Aorta (tissue), 5 donors: ENCODE measurements at places on chromosomes 4 and X. TPM values are rescaled to one million over a fixed set of nuclear protein-coding genes. Genes with fewer than 3 reads are reported as not detected.

Gene MAGED4
- polyA plus RNA-seq: 0.88 TPM

Gene PAGE5
- not detected for polyA plus RNA-seq

Gene UBA6
- polyA plus RNA-seq: 11.2 TPM

Gene PPP2R2C
- polyA plus RNA-seq: not detected

Gene CSAG1
- polyA plus RNA-seq: not detected

Gene MORC4
- polyA plus RNA-seq: 9.6 TPM

Gene PABPC1L2A
- not detected for polyA plus RNA-seq

Gene BEX2
- polyA plus RNA-seq: 13.4 TPM

Gene SLC38A5
- polyA plus RNA-seq: 6.0 TPM

Gene PITX2
- not detected for polyA plus RNA-seq

Gene MAPK10
- polyA plus RNA-seq: 19.9 TPM

Gene GYG2
- polyA plus RNA-seq: 2.0 TPM

Gene MTTP
- not detected for polyA plus RNA-seq

Gene HS3ST1
- 0.15 TPM for polyA plus RNA-seq

Gene HPSE
- polyA plus RNA-seq: 3.1 TPM

- DNase-seq: no peak
Observed at GRCh38 chrX:121216641-121217374, 169.4 kb downstream of the GLUD2 start.

DNA sequence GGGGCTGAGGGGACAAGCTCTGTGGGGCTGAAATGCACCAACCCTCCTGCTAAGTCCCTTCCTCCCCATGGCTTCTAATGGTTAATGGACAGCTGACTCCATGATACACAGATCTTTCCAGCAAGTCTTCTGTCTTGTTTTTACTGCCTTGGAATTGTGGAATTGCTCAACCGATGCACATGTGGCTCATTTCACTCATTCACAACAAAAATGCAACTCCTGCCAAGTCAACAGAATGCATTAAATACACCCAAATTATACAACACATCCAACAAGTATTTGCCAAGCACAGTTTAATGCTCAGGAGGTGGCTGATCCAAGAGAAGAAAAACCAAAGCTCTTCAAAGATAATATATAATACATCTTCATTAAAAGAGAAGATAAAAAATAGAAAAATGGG, 61.9 kb upstream of the PAGE4 start:
- DNase-seq: no peak

GRCh38 chr4:18734405-18734804, 712.9 kb upstream of the LCORL start:
- no peak for DNase-seq

GRCh38 chr4:35884714-35885480, 359.4 kb downstream of the ARAP2 start:
- DNase-seq: no peak

DNA sequence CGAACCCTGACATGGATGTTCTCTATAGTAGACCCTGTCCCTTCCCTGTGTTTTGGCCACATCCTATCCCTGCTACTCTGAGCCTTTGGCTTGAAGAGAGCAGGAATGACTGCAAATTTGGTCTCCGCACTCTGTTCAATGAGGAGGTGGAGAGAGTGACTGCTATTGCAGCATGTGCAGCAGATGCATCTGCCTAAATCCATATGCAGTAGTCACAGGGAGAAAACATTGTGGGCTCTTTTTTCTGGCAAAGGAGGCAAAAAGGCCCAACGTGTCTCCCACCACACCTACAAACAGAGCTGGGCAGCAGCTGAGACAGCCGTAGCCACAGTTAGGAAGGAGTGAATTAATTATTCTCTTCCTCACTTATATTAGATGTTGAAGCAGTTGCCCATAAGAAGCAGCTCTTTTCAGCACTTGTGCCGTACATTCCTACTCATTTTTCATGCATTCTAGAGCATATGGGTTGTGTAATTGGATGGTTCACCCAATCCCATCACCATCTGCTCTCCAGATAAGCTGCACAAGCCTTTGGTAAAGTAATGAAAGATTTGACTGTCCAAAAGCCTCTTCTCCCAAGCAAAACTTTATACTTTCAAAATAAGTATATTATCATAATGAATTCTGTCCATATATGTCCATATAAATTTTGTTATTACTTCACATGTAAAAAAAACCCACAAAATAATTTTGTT, 147.9 kb upstream of the FAM47A start:
- DNase-seq: no peak

DNA sequence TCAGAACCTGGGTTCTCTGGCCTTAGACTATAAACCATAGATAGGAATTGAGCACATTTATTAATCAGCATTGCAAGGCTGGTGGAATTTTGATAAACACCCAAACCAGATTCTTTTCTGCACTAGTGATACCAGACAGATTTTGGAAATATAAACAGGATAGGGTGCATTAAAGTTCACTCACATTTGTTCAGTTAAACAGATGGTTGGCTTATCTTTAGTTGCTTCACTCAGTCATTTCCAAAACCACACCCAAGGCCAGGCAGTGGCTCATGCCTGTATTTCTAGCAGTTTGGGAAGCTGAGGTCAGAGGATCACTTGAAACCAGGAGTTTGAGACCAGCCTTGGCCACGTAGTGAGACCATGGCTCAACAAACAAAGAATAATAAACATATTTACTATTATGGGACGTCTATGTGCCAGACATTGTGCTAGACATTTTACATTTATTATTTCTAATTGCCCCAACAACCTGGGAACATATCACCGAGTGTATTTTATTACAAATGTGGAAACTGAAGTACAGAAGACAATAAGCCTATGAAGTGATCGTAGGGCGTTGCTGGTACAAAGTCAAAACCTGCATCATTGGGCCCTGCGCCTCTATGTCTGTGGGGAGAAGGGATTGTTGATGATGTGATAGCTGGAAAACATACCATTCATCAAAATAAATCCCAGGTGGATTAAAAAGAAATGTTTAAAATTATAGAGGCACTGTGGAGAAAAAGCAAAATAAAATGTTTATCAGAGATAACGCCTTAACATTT, 15.0 kb downstream of the ADD1 start:
- DNase-seq: no peak

- DNase-seq: no peak
Observed at GRCh38 chr4:3115637-3116270, 41.3 kb downstream of the HTT start.

- DNase-seq: no peak
Observed at GRCh38 chr4:91984466-91984865, 319.3 kb upstream of the GRID2 start.

DNA sequence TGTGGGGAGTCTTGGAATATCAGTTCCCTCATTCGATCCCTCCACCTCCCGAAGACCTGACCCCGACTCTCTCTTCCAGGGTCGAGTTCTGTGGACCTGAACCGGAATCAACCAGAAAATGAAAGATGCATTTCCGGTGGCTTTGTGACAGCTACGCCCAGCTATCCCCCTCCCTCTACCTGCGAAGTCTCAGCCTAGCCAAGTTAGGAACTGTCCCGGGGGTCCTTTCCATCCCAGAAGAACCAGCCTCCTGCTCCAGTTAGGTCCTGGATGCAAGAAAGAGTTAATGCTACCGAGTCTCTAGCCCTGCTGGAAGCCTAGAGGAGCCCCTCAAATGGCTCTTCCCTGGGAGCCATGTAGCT, 13.4 kb upstream of the ETDC start:
- no peak for DNase-seq

GRCh38 chrX:73390628-73391567, 56.0 kb upstream of the CDX4 start:
- no peak for DNase-seq

- DNase-seq: no peak
Observed at GRCh38 chr4:16329125-16329796, 103.0 kb upstream of the TAPT1 start.

DNA sequence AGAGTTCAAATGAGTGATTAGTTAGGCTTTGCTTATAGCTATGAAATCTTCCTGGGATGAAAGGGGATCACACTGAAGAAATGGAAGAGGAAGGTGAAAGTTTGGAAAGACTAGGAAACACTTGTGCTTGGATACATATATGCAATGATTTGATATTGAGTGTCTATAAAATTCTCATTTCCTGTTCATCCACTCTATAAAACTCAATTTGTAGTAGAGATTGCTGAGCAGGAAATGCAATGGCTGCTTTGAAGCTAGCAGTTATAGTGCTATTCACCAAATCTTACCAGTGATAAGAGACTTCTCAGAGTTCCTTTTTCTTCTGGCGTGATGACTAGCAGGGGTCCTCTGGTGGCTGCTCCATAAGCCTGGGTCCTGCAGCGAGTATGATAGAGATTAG, 128.1 kb upstream of the HPF1 start:
- no peak for DNase-seq

DNA sequence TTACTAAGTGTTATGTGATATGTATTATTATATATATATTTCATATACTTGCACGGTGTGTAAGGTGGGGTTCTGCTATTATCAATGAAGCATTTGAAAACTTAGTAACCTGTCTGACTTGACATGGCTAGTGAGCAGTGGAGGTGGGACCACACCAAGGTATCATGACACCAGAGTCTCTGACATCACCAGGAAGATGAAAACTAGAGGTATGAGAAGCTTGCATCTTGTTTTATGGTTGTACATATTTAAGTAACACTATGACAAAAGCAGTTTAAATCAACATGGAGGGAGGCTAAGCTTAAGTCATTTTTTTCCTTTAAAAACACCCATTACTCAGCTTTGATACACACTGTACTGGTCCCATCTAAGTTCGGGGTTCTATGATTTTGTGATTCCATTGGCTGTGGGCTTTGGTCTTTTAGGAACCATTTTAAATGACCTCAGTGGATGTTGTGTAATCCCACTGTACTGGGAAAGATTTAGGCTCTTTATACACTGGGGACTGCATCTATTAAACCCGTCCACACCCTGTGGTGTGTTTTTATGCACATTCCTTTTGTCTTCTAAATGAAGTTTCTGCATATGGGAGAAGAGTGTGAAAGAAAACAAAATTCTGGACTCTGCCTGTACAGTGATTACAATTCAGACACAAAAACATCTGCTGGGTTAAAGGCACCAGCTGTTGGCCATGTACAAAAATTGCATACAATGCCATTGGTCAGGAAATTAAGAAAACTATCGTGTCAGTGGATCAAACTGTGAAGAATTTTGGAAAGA, 570.6 kb downstream of the SPRY1 start:
- DNase-seq: no peak

DNA sequence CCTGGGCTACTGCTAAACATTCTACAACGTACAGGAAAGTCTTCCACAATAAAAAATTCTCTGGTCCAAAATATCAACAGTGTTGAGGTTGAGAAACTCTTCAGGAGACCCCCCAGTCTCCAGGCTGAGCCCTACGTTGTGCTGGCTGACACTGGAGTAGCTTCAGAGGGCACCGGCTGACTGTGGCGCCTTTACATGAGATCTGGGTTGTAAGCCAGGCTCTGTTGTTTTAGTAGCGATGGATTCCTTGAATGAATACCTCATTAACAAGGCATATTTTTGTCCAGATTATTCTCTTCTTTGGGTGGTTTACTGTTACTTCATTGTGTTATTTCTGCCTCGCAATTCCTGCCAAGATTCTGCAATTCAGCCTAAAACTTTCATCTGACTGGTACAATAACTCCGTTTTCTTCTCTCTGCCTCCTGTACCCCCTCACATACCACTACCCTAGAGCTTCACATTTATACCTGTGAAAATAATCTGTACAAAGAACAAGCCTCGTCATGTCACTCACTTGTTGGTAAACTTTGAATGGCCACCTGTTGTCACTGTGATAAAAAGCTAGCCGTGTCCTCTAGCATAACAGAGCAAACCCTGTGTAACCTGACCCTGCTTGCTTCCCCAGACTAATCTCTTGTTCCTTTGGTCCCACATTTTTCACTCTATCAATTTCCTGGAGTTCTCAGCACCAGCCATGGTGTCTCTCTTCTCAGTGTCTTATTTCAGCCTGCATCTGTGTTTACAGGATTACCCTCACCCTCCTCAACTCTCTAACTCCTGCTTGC, 1476.1 kb upstream of the TENM3 start:
- DNase-seq: no peak

- DNase-seq: no peak
Observed at GRCh38 chr4:79874197-79874596, 198.8 kb downstream of the ANTXR2 start.

- DNase-seq: no peak
Observed at GRCh38 chr4:89295415-89295927, 12.1 kb downstream of the GPRIN3 start.

DNA sequence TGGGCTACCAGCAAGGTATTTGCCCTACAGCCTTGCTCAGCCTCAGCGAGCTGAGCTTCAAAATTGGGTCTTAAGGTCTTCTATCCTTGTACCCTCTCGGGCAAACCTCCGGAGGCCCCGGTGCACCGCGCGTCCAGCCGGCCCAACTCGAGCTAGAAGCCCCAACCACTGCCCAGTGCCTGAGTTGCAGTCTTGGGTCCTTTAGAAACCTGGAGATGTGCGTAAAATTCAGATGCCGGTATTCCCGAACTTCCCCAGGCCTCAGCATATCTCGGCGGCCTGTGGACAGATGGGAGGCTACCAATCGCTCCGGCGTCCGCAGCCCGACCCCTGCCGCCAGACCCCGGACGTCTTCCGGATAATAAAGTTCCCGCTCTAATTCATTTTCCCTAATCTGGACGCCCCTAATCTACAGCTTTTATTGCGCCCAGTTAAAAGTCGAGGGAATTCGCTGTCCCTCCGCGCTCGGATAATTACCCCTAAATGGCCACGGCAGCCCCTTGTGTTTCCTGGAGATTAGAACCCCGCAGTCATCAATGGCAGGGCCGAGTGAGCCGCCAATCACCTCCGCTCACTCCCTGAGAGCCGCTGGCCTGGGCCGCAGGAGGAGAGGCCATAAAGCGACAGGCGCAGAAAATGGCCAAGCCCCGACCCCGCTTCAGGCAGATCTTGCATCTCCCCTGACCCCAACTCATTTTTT, 1.5 kb upstream of the MSX1 start:
- DNase-seq: no peak

DNA sequence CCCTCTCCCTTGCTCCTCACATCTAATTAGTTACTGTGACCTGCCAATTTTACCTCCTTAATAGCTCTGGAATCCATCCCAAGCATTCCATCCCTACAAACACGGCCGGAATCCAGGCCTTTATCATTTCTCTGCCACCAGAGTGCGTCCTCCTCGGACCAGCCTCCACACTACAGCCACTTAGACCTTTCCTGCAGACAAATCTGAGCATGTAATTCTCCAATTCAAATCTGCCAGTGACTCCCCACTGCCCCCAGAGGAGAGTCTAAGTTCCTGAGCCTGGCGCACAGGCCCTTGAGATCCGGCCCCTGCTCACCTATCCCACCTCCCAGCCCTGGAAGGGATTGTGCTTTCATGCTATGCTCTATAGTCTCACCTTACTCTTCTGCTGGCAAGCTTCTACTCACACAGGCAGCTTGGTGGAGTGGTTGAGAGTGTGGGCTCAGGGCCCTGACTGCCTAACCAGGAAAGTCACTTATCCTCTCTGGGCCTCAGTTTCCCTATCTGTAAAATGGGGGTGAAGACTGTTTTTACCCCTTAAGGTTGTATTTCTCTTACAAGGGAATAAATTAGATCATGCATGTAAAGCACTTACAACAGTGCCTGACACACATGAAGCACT, 31.2 kb downstream of the PJA1 start:
- no peak for DNase-seq
